Right ventricle myocardium superior (tissue), 1 donor: ENCODE measurements at places on chromosomes 16 and 17. TPM values are rescaled to one million over a fixed set of nuclear protein-coding genes. Genes with fewer than 3 reads are reported as not detected.

DNA sequence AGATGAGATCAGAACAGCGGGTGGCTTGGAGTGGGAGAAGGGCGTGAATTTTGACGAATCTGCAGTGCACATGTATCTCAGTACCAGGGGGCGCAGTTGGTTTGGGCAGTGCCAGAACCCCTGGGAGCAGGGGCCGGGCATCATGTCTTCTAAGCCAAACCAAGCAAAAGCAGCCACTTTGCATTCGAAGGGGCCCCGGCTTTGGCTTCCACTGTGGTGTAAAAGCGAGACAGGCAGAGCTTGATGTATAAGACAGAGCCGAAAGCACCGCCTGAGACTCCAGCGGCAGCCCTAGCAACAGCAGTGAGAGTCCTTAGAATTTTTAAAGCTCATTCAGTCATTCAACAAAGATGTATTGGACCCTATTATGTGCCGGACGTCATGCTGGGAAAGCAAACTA, 3.8 kb upstream of the XYLT1 start:
- no peak for DNase-seq

GRCh38 chr17:1007310-1008007, 10.5 kb downstream of the TIMM22 start:
- peak; percentile 38 for DNase-seq

GRCh38 chr16:48613061-48613957, 3.3 kb upstream of the N4BP1 start:
- no peak for DNase-seq

DNA sequence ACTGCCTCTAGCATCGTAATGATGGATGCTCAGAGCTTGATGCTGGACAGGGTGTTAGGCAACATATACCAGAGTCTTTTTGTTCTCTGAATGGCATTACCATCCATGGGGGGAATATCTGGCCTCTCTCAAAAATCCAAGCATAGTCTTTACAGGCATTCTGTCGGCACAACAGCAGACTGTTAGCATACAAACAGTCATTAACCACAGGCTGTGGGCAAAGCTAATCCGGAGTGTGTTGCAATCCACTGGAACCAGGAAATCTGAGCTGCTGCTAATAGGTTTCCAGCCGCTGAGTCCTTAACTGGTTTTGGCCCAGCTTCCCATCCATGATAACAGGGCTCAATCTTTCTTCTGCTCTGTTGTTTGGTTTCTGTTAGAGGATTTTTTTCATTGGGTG, 371.9 kb downstream of the HS3ST3B1 start:
- no peak for DNase-seq

- DNase-seq = no peak
Measured at GRCh38 chr16:75039941-75040340, 41.1 kb downstream of the ZNRF1 start.

DNA sequence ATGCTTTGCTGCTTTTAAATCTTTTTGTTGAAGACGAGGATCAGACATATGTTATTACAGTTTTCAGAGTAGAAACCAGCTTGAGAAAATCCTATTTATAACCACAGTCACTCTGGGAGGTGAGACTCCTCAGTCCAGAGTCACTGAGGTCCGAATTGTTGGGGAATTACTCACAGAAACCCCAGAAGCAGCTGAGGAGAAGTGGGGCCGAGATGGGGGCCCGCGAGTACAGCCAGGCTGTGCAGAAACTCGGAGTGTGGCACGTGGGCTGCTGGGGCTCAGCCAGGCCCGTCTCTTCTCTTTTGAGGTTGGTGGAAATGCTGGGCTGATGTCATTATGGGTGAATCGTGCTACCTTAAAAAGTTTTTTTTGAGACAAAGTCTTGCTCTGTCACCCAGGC, 14.4 kb upstream of the GNG13 start:
- no peak for DNase-seq

DNA sequence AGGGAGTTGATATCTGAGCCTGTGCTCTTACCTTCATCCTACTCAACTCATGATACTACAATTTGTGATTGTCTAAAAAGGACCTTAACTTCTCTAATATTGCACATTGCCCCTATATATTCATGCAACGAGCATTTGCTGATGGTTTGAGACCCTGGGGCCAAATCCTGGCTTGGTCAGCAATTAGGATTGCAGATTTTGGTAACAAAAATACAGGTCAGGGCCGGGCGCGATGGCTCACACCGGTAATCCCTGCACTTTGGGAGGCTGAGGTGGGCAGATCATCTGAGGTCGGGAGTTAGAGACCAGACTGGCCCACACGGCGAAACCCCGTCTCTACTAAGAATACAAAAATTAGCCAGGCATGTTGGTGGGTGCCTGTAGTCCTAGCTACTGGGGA, 35.4 kb upstream of the HAPSTR1 start:
- DNase-seq = no peak

GRCh38 chr16:82195917-82196494, 26.0 kb upstream of the MPHOSPH6 start:
- no peak for DNase-seq

DNA sequence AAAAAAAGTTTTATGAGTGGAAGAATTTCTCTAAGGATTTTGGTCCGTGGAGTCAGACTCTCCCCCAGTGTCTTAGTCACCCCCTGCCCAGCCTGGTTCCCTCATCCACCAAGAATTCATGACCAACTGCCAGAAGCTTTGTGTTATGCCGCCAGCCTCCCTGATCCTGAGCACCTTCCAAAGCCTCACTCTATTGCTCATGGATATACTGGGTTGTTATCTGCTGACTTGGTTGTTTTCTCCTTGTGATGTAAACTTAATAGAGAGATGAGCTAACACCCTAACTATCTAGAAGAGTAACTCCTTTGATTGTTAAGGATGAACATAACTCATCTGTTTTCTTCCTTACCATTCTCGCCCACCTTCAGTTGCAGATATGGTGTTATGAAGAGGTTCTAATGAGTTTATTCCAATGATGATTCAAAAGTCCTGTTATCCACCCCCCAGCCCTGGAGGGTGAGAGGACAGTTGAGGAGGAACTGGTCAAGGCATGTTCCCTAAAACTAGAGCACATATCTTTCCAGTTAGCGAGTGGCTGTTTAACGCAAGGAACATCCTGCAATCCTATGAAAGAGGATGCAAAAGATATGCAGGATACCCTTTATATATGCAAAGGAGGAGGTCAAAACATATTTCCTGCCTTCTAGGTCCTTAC, 1.5 kb upstream of the PSMD3 start:
- no peak for DNase-seq

DNA sequence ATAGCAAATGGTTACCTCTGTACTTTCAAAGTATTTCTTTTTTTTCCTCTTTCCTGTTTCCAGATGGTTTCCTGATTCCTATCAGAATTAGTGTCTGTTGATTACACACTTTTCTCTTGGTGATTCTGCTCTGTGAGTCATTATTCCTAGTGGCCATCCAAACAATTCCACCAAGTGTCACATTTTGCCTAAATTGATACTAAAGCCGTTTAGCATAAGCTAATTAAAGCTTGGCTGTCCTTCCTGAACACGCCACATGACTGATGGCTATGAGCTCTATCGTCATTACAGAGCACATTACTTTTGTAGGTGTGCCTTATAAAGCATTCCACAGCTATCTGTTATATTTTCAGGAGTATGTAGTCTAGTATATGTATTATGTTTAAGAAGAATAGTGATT, 671.2 kb downstream of the CDH8 start:
- DNase-seq = no peak

DNA sequence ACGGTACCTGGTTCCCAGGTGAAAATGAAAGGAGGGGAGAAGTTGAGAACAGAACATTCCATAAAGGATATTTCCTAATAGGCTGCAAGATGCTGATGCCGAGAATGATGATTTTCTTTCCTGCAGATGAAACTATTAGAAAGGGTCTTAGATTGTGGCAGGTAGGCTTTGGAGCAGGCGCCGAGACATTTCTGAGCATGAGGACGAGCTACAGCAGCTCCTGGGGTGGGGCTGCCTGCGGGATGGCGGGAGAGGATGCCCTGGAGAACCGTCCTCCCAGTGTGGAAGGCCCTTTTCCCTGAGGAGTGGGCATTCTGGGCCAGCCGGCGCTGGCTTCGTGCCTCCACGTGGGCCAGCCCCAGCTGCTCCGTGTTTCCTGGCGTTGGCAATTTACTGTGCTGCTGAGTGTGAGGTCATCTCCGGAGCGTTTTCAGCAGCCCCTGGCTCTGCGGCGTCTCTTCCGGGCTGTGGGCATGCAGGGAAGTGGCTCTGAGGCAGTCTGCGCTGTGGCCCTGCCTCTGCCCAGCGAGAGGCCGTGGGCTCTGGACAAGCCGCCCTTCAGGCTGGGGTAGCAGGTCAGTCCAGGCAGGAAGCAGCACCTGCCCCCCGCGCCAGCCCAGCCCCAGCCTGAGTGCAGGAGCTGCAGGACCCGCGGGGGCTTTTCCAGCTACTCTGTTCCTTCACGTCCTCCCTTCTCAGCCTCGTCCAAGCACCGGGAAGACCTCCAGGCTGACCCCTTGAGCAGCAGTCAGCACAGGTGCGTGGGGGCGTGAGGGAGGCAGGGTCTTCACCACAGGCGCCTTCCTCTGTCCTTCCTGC, 12.2 kb downstream of the ENGASE start:
- no peak for DNase-seq

FAM20A gene
- 5.0 TPM for total RNA-seq

GRCh38 chr17:39608142-39608981, 642 bp upstream of the NEUROD2 start:
- DNase-seq = no peak

GRCh38 chr17:8288336-8289102, at the start of gene RANGRF:
Gene RANGRF, plus strand, starts transcription at chr17:8288670. Its CDS starts 119 bp downstream, at chr17:8288789.
- peak; percentile 94 for DNase-seq

ARSG gene
- total RNA-seq = 3.1 TPM

DNA sequence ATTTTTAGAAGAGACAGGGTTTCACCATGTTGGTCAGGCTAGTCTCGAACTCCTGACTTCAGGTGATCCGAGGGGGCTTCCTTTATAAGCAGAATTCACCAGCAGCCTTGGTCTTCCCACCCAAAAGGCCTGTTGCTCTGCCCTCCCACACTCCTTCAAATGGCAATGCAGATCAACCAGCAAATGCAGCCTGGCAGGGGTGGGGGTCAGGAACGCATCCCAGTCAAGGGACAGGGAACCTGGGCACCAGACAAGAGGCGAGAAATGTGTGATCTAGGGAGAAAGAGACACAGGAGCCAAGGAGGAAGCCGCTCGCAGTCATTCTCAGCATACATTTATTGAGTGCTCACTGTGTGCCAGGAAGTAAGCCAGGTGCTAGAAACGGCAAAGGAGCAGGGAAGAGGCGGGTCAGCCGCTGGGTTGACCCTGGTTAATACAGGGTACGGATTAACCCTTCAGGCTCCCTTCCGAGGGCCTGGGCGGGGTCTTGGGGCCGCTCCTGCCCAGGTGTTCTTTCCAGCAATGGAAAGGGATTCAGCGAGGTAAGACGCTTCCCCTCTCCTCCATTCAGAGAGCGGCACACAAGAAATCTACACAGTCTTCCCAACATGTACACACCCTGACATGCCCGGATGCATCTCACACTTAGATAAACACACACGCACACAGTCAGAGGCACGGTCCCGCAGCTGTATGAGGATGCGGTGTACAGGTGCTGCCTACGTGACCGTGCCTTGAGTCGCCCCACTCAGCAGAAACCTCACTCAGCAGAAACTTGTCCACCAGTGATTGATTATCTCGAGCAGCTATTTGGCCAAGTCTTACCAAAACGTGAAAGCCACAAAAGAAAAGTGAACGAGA, 6.6 kb upstream of the PITPNA start:
- no peak for DNase-seq

DNA sequence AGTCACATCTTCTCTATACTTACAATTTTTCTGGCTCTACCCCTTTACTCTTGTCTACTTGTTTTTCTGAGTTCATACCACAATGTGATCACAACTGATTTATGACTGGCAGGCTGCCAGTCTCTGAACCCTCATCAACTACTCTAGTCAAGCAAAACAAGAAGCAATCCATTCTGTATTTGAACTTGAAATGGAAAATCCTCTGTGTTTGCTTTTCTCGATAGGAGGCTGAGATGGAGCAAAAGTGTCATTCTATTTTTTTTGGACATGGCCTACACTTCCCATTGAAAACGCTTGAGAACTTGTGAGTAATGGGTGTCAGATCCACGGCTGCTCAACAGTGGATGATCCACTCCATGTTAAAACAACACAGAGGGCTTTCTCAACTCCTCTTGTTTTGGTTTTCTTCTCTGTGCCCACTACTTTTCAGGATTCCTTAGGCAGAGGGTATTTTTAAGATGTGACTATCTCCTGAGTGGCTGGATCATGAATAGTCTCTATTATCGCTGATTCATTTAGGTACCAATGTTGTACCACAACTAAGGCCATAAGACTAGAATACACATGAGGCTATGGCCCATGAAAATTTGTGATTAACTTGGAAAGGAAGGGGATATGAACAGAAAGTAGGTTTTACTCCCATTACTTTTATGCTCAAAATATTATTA, 11.7 kb downstream of the TMEM100 start:
- DNase-seq = no peak

DNA sequence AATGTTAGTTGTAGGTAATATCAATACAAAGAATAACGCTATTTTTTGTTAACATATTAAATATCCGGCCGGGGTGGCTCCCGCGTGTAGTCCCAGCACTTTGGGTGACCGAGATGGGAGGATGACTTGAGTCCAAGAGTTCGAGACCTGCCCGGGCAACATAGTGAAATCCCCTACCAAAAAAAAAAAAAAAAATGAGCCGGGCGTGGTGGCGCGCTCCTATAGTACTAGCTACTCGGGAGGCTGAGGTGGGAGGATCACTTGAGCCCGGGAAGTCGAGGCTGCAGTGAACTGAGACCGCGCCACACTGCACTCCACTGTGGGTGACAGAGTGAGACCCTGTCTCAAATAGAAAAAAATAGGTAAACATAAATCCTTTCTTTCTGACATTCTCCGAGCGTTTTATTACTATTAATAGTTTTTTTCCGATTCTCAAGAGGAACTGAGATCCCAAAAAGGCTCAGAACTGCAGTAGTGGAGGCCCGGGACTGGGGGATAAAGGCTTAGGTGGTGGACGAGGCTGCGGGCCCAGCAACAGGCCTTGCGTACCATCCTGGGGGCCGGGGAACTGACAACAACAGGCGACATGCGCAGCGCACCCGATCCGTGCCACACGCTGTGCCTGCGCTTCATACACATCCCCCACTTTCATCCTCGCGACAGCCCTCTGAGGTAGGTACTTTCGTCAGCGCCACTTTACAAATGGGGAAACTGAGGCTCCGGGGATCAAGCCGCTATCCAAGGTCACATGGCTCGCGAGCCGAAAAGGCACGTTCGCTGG, 919 bp downstream of the N4BP1 start:
- peak; percentile 62 for DNase-seq

DNA sequence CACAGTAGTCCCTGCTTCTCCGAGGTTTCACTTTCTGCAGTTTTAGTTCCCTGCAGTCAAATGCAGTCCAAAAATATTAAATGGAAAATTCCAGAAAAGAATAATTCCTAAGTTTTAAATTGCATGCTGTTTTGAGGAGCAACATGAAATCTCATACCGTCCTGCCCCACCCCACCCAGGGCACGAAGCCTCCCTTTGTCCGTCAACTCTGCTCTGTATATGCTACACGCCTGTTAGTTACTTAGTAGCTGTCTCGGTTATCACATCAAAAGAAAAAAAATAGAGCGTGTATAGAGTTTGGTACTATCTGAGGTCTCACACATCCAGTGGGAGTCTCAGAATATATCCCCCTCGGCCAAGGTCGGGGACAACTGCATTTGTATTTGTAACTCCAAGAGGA, 129.4 kb upstream of the NOL11 start:
- DNase-seq = no peak

KCNH6 gene
- total RNA-seq = not detected

- no peak for DNase-seq
Measured at GRCh38 chr17:43010667-43011308, 4.2 kb downstream of the IFI35 start.

- DNase-seq = no peak
Measured at GRCh38 chr16:77599793-77600415, 122.4 kb upstream of the NUDT7 start.

- DNase-seq = no peak
Measured at GRCh38 chr17:80461528-80462160, 14.8 kb downstream of the NPTX1 start.

GRCh38 chr16:52318302-52319009, 228.5 kb downstream of the TOX3 start:
- DNase-seq = no peak
